ENCODE measurements at places on chromosomes 5 and 9.

- peak; percentile 16 for DNase-seq
Observed at GRCh38 chr5:7897014-7897600, 28.2 kb downstream of the MTRR start.

- DNase-seq = peak; percentile 23
Observed at GRCh38 chr5:124157320-124157719, 589.1 kb downstream of the ZNF608 start.

- peak; percentile 44 for DNase-seq
Observed at GRCh38 chr9:36748322-36748899, 175.7 kb downstream of the MELK start.

GRCh38 chr9:12231832-12232231 lies 461.4 kb upstream of the TYRP1 start:
- no peak for DNase-seq

DNA sequence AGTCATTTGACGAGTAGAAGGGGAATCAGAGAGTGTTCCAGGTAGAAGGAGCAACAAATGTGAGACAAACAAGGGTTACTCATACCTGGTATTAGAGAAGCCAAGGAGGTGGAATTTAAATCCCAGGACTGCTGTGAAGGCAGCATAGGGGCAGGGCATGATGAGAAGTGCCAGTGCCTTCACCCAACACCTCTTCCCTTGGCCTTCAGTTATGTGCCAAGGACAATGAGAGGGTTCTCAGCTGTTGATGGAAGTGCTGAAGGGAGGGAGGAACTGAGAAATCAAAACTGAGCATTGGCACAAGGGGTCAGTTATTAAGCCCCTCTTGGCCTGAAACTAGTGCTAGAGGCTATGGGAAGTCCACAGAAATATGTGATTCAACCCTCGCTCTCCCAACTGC lies 50.3 kb downstream of the GARNL3 start:
- no peak for DNase-seq

- no peak for DNase-seq
Observed at GRCh38 chr5:109312695-109313094, 97.1 kb downstream of the PJA2 start.

DNA sequence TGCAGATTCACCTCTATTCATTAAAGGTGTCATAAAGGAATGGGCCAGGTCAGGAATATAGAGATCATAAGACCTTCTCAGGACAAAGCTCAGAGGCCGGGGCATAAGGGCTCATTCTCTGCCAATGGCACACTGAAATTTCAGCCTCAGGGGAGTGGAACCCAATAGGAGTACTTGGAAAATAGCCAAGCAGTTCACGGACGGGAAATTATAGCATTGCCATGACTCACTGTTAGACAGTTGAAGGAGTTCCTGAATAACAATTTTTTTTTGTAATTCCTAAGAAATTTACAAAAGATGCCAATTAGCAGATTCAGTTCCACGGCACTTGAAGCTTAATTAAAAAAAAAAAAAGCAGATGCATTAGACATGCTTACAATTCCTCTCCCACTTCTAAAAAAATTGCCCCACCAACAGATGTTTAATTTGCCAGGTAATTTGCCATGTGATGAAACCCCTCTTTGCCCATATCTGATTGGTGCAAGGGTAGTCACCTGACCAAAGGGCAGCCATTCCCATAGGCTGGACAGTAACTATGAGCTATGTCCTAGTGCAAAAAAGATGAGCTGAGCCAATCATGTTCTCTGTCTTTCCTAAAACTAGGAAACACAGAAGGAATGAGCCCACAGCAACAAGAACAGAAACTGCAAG lies 58.6 kb downstream of the PTCD2 start:
- no peak for DNase-seq

DNA sequence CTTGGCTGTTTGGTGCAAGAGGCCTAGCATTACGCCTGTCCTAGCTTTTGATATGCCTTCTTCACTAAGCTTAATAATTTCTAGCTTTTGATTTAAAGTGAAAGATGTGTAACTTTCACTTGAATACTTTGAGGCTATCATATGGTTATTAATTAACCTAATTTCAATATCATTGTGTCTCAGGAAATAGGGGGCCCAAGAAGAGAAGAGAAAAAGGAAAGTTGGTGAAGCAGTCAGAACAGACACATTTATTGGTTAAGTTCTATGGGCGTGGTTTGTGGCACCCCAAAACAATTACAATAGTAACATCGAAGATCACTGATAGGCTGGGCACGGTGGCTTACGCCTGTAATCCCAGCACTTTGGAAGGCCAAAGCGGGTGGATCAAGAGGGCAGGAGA lies 40.9 kb upstream of the F2RL2 start:
- DNase-seq = no peak

DNA sequence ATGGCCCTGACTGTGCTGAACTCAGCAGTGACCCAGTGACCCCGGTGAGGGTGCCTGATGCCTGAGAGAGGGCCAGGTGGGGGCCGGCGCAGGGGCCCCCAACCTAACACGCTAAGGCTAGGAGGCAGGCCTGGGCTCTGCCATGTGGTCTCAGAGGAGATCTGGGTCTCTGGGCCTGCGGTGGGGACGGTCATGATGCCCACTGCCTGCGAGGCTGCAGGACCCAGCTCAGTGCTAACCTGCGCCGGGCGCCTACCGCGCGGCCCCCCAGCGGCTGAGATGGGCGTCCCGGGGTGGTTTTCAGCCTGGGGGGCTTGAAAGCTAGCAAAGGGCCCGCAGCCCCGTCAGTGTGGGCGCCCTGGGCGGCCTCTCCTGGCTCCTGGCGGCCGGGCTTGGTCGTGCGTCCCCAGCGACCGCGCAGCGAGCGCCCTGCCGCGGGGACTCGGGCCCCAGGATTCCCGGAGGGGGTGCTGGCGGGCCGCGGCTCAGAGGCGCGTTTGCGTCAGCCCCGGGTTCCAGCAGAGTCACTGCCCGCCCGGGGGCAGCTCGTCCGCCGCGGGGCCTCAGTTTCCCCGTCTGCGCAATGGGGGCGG lies 2.5 kb downstream of the EGFL7 start:
- DNase-seq = peak; percentile 45

DNA sequence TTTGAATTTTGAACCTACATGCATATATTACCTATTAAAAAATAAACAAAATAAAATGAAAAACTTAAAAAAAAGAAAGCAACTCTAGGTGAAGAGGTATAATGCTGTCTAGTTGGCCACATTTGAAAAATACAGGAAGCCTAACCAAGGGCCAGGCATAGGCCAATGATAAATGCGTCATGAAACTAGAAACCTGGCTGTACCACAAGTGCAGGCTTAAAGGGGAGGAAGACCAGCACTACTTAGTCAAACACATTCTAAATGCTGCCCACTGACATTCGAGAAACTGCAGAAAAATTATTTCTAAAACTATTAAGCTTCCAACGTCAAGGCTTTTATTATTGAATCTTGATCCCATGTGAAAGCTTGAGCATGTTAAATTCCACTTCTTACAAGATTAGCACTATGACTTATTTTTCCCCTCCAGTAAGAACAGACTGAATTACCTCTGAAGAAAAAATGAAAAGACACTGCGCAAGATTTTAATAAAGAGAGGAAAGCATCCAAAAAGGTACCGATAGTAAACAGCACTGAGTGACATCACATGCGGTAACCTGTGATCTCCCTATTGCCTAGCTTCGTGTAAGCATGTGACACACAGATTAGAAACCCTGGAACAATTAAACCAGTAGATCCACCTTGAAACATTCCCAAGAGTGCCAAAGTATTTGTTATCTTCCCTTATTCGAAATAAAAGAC lies 16.2 kb downstream of the CDC14B start:
- no peak for DNase-seq

DNA sequence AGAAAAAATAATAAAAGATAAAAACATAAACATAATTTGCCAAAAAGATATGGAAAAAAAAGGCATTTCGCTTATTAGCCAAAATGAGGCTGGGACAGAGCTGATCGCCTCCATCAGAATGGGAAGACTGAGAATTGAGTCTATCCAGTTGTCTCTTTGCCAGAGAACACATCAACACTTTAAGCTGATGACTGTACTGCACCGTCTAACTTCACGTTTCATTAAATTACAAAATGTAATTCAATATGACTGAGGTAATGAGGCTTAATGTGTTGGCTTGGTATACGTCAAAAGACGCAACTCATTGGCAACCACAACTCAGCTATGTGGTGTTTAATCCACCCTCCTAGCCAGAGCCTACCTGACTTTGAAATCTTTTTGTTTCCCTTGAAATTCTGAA lies 462.7 kb upstream of the CD180 start:
- DNase-seq = no peak
